Brain pericyte (primary cell): ENCODE measurements at places on chromosomes 13 and 19.
A peak's percentile ranks its signal among the peaks of the same experiment; 100 is the strongest.

- no peak for DNase-seq
Measured at GRCh38 chr13:93953841-93954240, 525.6 kb downstream of the DCT start.

DNA sequence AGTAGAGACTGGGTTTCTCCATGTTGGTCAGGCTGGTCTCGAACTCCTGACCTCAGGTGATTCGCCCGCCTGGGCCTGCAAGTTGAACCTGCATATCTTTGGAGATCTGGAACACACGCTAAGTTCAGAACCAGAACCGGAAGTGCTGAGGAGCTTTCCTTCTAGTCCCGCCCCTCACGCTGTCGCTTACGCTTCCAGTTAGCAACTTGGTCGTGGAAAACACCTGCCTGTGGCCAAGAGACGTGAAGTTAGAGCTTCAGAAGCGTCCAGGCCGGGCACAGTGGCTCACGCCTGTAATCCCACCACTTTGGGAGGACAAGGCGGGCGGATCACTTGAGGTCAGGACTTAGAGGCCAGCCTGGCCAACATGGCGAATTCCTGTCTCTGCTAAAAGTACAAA lies 15.0 kb upstream of the ZNF57 start:
- no peak for DNase-seq

DNA sequence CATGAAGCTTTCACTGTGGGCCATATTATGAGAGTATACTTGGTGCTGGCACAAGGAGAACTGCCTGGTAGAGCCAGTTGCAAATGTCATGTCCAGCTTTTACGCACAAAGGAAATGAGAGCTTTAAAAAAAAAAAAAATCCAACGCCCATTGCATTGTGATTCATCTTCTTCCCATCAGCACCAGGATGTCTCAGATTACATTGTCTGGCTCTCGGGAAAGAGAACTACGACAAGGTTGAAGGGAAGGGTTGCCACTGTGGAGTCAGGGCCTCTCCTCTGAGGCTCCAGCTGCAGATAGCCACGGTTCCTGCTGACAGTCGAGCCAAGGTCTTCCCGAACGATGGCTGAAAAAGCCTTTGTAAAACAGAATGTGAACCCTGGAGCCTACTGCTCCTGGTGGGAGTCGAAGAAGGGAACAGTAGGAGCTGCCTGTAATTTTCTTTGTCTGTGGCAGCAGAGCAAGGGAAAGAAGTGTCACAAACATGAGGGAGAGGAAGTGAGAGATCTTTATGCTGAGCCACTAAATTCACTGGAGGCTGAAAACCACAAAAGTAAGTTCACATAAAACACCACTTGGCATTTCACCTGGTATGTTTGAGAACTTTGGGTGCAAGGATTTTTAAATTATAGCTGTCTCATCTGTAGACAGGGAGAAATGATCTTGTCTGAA lies 704.7 kb downstream of the DIAPH3 start:
- peak; percentile 71 for DNase-seq

- no peak for DNase-seq
Measured at GRCh38 chr13:71610876-71611275, 256.1 kb downstream of the DACH1 start.

GRCh38 chr19:12828494-12828893 lies 5.9 kb downstream of the RTBDN start:
- no peak for DNase-seq

- no peak for DNase-seq
Measured at GRCh38 chr13:100951016-100951415, 276.4 kb upstream of the TMTC4 start.

DNA sequence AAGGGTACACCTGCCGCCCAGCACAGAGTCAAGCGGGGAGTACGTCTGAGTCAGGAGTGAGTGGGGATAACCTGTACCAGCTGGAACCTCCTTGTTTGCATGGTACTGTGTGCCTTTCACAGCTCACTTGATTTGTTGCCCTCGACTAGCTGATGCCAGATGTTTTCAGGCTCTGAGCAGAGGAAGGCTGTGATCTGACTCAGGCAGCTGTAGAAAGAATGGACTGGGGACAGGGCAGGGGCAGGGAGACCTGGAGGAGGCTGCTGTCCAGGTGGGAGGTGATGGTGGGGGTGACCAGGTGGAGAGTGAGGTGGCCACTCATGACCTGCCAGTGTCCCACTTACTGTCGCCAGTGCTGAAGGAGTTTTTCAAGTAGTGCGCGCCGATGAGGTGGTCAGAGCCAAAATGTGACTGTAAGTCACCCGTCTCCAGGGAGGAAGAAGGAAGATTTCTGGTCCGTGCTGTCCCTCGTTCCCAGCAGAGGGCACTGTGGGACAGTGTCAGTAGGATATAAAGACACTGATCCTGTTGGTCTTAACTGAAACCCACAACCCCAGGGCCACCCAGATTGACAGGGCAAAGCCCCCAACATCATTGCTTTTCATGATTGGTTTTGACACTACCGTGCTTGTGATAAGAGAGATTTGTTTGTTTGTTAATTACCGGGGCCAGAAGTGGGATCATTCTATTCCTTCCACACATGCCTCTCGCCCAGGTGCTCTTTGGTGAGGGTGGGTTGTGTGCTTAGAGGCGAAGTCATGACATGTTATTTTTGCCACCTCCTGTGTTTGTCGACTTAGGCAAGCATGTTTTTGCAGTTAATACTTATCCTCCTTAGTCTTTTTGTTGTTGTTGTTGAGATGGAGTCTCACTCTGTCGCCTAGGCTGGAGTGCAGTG lies 128.4 kb downstream of the DPF1 start:
- no peak for DNase-seq

GRCh38 chr19:7225741-7226140 lies 68.5 kb downstream of the INSR start:
- no peak for DNase-seq

- no peak for DNase-seq
Measured at GRCh38 chr19:43460362-43461016, 4.9 kb downstream of the LYPD3 start.

DNA sequence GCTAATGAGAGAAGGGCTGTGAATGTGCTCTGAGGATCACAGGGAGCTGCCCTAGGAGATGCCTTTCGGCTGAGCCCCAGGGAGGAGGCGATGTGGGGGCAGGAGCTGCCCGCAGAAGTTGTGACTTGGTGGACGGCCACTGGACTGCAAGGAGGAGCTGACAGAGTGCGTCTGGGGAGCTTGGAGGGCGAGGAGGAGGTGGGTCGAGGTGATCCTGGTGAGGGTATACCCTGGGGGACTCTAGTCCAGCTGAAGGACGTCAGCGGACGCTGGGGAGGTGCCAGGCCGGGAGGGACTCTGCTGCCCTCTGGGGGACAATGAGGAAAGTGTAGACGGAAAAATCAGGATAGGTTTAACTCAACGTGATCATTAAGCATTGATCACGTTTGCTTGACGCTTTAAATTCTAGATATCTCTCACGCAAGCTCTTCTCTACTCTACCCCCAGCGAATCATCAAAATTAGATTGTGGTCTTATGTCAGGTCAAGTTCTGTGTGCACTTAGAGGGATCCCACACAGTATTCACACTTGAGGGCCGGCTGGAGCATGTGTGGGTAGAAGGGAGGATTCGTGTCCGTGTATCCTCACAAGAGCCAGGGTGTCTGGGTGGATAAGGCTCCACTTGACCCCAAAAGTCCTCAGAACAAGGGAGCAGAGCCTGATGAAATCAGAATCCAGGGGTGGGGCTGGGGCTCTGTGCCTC lies 3.3 kb upstream of the CEACAM7 start:
- no peak for DNase-seq

DNA sequence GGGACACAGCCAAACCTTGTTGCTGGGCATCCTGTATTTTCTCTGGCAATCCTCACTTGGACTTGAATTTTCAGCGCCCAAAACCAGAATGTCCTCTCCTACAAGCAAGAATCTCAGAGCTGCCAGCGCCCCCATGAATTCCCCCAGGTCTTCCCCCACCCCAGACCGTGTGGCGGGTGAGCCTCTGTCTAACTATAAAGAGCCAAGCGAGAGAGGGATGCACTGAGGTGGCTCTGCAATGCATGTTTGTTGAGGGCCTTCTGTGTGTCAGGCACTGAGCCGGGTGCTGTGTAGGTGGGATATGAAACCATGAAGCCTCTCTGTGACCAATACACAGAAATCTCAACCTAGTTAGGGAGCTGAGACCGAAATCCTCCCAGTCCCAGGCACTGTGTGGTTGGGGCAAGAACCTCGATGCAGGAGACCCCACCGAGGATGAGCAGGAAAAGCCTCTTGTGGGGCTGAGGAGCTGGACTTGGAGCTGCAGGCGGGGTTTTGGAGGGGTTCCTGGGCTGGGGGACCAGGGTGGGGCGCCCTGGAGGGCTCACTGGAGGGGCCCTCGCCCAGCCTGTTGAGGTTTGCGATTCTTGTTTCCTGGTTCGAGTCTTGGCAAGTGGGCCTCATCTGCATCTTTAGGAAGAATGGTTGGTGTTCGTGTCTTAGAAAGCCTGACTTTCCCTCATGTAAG lies 12.4 kb upstream of the PROZ start:
- no peak for DNase-seq

- no peak for DNase-seq
Measured at GRCh38 chr13:114241918-114242317, 7.2 kb downstream of the CDC16 start.

DNA sequence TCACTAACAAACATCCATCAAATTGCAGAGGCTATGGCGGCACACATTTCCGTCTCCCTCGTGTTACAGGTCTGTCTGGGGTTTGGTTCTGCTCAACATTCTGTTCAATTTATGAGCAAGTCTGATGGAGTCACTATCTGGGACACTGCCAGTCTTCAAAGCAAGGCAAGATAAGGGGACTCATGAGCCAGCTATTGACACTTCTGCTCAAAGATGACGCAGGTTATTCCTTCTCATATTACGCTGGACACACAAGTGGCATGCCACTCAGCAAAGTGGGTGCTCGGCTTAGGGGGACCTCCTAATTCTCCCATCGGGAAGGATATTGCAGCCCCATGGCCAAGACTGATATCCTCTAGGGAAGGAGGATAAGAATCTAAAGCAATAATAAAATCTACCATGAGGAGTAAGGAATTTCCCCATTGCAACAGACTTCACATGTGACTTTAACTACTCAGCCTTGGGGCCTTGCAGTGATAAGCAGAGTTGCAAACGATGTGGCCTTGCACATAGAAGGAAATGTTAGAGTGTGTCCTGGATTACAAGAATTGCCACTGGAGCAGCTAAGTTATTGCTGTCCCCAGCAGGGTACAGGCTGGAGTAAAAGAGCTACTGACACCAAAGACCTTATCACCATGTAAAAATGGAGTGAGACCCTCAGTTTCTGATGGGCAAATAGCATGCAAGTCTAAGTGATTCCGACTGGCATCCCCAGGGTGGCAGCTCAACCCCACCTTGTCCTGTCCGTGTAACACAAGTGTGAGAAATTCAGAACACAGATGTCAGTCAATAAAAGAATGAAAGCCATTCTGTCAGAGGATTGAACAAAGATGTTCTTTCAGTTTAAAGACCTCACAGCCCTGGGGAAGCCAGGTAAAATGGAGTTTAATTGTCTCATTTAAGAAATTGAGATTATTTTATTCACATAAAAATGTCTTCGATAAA lies 306.1 kb downstream of the IRS2 start:
- DNase-seq, result no peak

- peak; percentile 20 for DNase-seq
Measured at GRCh38 chr13:79451500-79451962, 29.4 kb upstream of the NDFIP2 start.

GRCh38 chr13:30965380-30965779 lies 32.9 kb downstream of the TEX26 start:
- no peak for DNase-seq

DNA sequence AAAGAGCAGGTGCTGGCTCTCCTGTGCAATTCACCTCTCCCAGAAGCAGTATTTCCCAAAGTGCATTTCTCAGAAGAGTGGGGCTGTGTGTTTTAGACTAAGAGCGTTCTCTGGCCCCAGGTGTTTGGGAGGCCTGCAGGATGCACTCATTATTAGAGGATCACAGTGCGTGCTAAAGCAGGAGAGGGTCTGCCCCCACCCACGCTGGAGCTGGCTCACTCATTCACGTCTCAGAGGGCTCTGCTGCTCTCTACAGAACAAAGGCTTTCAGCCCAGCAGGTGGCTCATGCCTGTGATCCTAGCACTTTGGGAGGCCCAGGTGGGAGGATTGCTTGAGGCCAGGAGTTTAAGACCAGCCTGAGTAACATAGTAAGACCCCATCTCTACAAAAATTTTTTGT lies 756.7 kb downstream of the UQCRFS1 start:
- no peak for DNase-seq

DNA sequence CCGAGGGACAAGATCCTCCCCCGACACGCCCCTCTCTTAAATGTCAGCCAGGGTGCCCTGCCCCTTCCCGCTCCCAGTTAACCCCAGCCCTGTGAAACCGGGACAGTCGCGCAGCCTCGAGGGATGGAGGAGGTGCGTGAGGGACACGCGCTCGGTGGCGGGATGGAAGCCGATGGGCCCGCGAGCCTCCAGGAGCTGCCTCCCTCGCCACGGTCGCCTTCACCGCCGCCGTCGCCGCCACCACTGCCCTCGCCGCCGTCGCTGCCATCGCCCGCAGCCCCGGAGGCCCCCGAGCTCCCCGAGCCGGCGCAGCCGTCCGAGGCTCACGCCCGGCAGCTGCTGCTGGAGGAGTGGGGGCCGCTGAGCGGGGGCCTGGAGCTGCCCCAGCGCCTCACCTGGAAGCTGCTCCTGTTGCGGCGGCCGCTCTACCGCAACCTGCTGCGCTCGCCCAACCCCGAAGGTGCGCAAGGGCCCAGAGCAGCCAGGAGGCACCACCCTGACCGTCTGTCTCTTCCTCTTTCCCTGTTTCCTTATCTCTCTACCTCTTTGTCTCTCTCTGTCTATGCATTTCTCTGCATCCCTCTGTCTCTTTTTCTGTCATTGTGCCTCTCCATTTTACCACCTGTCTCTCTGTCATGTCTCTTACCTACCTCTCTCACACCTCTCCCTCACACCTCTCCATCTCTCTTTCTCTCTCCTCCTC lies at the start of gene NCCRP1:
NCCRP1 (plus strand) TSS at position 105 of the 703 bp plus-strand sequence; CDS start at position 124, 19 bp downstream.
- DNase-seq, result no peak

DNA sequence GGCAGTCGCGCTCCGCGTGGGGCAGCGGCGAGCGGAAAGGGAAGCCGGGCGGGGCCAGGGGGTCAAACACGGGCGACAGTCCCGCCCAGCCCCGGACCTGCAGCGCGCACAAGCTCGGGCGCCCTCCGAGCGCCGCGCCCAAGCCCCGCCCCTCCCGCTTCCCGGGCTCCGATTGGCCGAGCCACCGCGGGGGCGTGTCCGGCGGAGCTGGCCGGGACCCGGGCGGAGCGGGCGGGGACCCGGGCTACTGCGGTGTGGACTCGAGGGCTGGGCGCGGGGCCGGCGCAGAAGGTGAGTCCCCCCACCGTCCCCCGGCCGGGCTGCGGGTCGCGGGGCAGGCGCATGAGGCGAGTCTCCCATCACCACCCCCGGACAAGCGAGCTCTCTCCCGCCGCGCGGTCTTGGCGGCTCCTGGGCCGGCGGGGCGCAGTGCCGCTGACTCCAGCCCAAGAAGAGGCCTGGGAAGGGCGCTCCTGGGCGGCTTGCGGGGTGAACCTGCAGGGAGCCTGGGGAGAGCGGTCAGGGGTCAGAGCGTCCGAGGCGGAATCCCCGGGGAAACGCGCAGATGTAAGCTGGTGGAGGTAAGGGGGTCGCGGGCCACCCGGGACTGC lies at the start of gene PLEKHF1:
PLEKHF1 (plus strand) TSS at position 247 of the 611 bp plus-strand sequence. CDS start 8,379 bp downstream, outside the sequence.
- DNase-seq, result no peak

- DNase-seq, result no peak
Measured at GRCh38 chr13:42405665-42406390, 133.9 kb downstream of the AKAP11 start.

GRCh38 chr19:11337080-11337479 lies 2.4 kb downstream of the RAB3D start:
- DNase-seq, result no peak

GRCh38 chr19:38073841-38074685 lies 150.0 kb downstream of the DPF1 start:
- no peak for DNase-seq
